NCI-H1417 treated with DMSO at 0.1 percent for 48 hours (cell line): ENCODE measurements at places on chromosomes 1 and 21.

DNA sequence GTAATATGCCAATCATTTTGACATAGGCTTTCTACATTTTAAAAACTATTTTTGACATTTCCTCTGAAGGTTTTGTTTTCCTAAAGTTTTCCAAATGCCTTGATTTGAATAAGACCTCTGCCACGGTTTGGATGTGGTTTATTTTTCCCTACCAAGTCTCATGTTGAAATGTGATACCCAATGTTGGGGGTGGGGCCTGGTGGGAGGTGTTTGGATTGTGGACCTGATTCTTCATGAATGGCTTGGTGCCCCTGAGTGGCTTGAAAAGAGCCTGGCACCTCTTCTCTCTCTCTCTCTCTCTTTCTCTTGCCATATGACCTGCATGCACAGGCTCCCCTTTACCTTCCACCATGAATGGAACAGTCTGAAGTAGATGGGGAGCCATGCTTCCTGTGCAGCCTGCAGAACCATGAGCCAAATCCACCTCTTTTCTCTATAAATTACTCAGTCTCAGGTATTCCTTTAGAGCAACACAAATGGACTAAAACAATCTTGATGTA lies 14.8 kb downstream of the MMEL1 start:
- DNase-seq: no peak

DNA sequence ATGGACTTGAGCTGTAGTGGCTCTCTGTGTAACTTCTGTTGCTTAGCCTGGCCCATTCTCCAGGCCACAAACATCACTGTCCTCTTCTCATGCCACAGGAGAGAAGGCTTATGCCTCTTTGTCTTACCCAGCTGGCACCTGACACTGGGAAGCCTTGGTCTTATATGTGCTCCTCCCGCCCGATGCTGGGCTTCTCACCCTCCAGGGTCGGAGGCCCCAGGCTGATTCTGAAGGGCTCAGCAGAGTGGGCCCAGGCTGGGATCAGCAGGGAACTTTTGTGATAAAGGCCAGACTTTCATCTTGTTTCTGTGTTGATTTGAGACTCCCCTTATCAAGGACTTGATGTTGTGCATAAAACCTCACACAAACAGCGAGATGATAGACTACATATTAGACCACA lies 29.8 kb downstream of the TRPM2 start:
- DNase-seq: no peak

DNA sequence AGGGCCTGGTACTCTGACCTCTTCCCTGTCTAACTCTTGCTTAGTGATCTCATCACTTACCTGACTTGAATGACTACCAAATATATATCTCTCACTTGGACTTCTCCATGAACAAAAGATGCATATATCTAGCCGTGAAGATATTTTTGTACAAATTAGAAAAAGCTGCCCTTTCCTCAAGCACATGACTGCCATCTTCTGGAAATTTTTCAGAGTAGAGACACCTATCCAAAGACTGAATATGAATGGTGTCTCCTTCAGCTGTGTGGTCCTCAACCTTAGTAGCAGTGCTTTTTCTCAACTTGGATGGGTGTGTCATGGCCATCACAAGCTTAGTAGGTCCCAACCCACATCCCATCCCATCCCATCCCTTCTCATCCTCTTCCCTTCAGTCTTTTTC lies 142.3 kb downstream of the DNM3 start:
- no peak for DNase-seq

- DNase-seq: no peak
Measured at GRCh38 chr1:229621663-229622062, 4.3 kb downstream of the TAF5L start.

DNA sequence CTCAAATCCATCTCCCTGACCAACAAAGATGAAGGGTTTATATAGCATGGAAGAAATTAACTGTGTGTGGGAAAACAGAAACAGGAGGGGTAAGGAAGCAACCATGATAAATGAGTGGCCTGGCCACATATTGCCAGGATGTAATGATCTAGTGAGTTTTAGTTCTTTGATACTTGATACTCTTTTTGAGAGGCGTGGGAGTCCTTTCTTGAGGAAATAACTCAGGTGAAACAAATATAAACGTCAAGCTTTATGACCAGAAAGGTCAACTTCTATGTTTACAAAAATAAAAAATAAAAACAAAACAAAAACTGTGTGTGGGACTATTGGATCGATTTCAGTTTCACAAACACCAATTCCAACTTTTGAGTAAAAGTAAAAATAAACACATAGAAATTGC lies 860.8 kb upstream of the B3GALT2 start:
- DNase-seq: no peak

GRCh38 chr1:936348-937264 lies 12.9 kb downstream of the SAMD11 start:
- DNase-seq: no peak

GRCh38 chr1:22606161-22606560 lies 30.3 kb upstream of the C1QA start:
- DNase-seq: no peak

DNA sequence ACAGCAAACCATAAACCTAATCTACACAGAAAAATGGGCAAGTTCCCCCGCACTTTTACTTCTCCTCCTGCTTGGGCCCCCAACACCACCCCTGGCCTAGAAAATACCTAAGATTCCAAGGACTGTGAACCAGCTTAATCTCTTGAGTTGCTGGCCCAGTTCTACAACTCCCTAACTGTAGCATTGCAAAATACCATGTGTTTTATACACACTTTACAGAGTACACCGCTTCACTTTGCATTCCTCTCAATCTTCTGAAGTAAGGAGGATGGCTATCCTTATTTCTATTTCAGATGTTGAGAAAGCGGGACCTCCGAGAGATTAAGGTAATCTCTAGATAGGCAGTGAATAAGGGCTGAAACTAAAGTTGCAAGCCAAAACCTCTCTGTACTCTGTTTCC lies 408.3 kb upstream of the NR5A2 start:
- no peak for DNase-seq

- no peak for DNase-seq
Measured at GRCh38 chr1:3940081-3940753, 40.1 kb upstream of the C1orf174 start.

DNA sequence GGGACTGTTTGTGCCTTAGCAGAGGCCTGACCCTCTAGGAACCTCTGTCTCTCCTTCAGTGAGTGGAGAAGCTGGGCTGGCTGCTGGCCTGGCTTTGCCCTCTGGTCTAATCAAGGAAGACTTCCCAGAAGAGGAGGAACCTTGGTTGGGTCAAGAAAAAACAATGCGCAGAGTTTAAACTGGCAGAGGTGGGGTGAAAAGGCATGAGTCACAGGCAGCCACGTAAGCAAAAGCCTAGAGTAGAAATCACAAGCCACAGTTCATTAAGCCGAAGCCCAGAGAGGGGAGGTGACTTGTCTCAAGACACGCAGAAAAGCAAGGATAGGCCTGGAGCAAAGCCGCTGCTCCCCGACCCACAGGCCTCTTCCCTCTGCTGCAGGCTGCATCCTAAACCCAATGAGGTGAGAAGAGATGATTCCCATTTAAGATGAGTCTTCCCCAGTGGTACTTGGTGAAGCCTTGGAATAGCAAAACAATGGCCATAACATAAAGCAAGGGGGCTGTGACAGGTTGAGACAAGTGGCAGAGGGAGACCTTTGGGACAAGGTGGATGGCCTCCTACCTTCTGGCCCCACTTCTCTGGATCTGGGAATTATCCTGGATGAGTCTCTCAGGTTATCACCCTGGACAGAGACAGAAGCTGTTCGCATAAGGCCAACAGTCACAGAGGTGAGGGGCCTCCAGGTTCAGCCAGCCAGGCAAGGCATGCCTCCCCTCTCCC lies 7.7 kb downstream of the PDZK1IP1 start:
- no peak for DNase-seq

DNA sequence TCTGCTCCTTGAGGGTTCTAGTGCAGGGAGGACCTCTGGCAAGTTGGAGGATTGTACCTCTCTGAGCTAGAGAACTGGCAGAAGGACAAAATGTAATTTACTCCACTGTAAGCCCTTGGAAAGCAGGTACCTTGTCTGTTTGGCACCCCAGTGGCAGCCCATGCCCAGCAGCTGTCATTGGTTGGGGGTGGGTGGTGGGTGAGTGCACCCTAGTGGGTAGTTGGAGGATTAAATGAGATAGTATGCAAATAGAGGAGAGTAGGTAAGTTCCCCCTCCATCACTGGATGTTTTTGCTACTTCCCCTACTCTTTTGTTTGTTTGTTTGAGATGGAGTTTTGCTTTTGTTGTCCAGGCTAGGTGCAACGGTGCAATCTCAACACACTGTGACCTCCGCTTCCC lies 69.8 kb downstream of the RYR2 start:
- no peak for DNase-seq

- no peak for DNase-seq
Measured at GRCh38 chr21:46189213-46189958, 5.1 kb upstream of the SPATC1L start.

GRCh38 chr1:153557877-153558276 lies 7.8 kb downstream of the S100A2 start:
- no peak for DNase-seq
